ENCODE measurements at places on chromosomes 1 and 21.
A peak's percentile ranks its signal among the peaks of the same experiment; 100 is the strongest.

- no peak for DNase-seq
These were observed 35.8 kb downstream of the PLEKHA6 start for GRCh38 chr1:204323887-204324286.

- DNase-seq: no peak
These were observed 50.7 kb downstream of the GALNT2 start for GRCh38 chr1:230117694-230118093.

DNA sequence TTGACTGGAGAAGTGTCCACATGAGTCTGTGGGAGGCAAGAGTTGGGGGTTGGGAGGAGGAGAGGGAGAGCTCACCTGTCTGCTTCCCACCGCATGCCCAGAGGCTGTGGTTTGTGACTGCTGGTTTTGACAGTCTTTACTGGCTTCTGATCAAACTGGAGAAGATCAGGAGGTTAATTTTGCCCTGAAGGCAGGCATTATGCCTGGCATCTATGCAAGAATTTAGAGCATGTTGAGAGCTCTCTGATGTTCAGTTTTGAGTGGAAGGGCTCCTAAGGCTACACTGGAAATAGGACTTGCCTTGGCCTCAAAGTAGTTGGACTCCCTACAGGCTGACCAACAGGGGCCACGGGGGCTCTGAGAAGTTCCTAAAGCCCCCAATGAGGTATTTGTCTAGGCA lies 101.6 kb downstream of the TLR5 start:
- DNase-seq: no peak

DNA sequence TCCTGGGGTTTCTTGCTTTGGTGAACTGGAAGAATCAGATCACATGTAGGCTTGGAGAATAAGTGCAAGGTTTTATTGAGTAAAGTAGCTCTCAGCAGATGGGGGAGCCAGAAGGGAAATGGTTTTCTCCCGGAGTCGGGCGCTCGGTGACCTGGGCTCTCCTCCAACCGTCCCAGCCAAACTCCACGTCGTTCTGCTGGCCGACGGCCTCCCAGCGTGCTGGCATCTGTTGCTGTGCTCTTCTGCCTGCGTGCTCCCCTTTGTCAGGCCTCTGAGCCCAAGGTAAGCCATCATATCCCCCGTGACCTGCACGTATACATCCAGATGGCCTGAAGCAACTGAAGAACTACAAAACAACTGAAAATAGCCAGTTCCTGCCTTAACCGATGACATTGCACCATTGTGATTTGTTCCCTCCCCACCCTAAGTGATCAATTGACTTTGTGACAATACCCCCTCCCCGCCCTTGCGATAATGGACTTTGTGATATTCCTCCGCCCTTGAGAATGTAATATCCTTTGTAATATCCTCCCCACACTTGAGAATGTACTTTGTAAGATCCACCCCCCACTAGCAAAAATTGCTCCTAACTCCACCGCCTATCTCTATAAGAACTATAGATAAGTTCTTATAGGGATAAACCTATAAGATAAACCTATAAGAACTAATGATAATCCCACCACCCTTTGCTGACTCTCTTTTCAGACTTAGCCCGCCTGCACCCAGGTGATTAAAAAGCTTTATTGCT lies 88.3 kb downstream of the SMYD3 start:
- no peak for DNase-seq

- no peak for DNase-seq
These were observed 231.2 kb downstream of the DSCAM start for GRCh38 chr21:40615505-40616376.

DNA sequence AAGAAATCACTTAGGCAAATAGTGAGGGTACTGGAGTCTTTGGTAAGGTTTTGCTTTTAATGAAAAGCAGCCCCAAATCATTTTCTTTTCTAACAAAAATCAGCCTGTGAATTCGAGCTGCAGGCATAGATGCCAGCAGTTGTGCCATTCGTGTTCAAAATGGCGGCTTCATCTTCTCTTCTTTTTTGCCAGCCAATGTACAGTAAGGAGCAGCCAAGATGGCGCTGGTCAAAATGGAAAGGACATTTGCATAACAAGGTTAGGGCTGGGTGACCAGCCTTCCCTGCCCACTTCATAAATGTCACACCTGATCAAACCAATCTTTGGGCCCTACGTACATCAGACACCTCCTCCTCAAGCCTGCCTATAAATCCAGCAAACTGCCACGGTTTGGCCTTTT lies 100.2 kb upstream of the RGS1 start:
- DNase-seq: no peak

DNA sequence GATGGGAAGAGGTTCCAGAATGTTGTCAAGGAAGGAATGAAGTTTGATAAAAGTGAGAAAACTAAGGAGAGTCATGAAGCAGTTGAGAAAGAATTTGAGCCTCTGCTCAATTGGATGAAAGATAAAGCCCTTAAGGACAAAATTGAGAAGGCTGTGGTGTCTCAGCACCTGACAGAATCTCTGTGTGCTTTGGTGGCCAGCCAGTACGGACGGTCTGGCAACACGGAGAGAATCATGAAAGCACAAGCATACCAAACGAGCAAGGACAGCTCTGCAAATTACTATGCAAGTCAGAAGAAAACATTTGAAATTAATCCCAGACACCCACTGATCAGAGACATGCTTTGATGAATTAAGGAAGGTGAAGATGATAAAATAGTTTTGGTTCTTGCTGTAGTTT lies 142.8 kb downstream of the CDC7 start:
- DNase-seq: no peak

GRCh38 chr1:226100436-226101391 lies 38.2 kb downstream of the H3-3A start:
- peak; percentile 39 for DNase-seq

GRCh38 chr1:212827831-212828278 lies 19.6 kb downstream of the SPATA45 start:
- DNase-seq: no peak

DNA sequence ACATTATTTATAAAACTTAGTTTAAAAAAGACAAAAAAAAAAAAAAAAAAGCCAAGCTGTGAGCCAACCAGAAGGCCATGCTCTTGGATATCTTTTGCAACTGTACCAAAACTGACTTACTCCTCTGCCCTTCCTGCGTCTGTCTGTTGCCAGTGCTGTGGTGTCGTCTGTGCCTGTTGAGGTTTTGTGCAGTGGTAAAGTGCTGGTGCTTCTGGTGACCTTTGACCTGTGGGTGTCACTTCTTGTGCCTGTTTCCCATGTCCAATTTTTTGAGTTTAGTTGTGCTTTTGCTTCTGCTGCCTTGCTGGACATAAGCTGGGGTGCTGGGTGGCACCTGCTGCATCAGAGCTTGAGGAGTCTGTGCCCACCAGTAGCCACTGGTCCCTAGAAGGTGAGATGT lies 41.4 kb downstream of the RNF187 start:
- no peak for DNase-seq

DNA sequence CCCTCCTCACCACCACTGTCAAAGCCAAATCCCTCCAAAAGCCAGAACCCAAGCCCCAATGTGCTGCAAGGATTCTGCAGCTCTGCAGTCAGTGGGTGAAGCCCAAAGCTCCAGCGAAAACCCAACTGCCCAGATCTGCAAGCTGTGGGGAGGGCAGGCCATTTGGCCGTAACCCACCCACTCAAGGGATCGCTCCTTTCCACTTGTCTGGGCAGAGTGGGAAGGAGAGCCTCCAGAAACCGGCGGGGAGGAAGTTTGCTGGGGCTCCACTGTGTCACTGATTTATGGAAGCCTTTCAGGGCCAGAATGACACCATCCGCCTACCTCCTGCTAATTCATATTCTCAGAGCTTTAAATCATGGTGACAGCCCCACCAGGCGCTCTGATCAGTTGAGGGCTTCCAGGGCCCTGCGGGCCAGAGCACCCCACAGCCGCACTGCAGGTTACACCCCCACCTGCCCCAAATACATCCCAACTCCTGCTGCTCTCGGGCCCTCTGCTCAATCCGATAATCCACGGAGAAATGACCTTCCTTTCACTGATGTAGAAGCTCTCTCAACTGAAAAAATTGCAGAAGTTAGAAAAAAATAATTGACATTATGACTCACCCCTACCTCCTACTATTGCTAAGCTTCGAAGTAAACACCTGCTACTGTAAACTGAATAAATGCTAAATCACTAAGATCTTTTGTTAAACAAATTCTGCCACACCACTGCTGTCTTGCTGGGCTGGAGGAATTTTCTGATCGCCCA lies 40.6 kb upstream of the RAB4A start:
- DNase-seq: no peak

DNA sequence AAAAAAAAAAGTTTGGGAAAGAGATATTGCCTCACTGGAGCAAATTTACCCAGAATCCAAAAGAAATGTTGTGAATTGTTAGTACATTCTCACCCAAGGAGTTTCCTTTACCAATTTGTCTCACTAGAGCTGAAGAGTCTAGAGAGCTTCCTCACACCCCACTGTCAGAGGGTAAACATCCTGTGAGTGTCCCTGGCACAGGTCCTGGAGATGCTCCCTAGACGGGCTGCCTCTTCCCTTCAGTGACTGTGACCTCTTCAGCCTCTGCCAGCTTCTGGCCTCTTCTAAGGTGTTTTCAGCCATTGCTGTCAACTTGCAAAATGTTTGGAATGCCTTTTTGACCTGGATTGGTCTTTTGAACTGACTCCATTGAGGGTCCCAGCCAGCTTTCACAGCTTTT lies 159.4 kb downstream of the DHRS3 start:
- no peak for DNase-seq

- no peak for DNase-seq
These were observed 144.7 kb downstream of the ROR1 start for GRCh38 chr1:63918418-63918945.

DNA sequence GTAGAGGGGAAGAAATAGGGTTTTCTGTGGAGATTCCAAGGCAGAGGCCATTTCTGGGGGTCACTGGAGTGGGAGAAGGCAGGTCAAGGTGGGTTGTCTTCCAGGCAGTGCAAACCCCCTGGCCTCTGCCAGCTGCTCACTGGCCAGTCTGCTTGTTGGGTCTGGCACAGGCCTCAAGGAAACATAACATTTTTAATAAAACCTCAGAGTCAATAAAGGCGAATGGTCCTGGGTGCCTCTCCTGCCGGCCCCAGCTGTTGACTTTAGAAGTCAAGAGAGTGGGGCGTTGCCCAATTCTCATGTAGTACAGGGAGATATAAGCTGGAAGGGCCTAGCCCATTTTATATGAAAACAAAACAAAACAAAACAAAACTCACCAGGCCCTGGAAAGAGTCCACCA lies 36.6 kb downstream of the RUNX3 start:
- DNase-seq: no peak

Data from CD4-positive, alpha-beta T cell treated with Interleukin-12 subunit alpha and Interleukin-12 subunit beta, for 1 hour (primary cell).